ENCODE measurements at places on chromosomes 5 and 9.

GRCh38 chr5:159765135-159765433 lies 151.2 kb upstream of the ADRA1B start:
- no peak for DNase-seq

DNA sequence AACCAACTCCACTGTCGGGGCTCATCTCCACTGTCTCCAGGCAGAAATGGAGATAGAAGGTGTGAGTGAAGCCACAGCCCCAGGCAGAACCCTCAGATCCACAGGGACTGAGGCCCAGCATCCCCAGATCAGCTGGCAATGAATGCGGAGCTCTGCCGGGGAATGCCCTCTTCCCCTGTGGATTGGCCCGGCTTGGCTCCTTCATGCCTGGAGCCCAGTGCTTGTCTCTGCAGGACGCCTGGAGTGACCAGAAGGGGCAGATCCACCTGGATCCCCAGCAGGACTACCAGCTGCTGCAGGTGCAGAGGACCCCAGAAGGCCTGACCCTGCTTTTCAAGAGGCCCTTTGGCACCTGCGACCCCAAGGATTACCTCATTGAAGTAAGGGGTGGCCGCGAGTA lies 3.5 kb downstream of the DBH start:
- no peak for DNase-seq

- no peak for DNase-seq
Observed at GRCh38 chr9:28179893-28180292, 606.6 kb upstream of the C9orf72 start.

GRCh38 chr9:36924757-36925432 lies 109.2 kb downstream of the PAX5 start:
- DNase-seq: no peak

All from endothelial cell (in vitro differentiated cells).